Naive thymus-derived CD8-positive, alpha-beta T cell (primary cell): ENCODE measurements at places on chromosomes 5 and 9. TPM values are rescaled to one million over a fixed set of nuclear protein-coding genes. Genes with fewer than 3 reads are reported as not detected.

The SCGB3A2 gene
- not detected for total RNA-seq

The GCNT1 gene
- 3.4 TPM for total RNA-seq

The PTPN3 gene
- total RNA-seq = not detected

The IGFBPL1 gene
- not detected for total RNA-seq

The GZMA gene
- 5.4 TPM for total RNA-seq

The PCDHGA8 gene
- 0.22 TPM for total RNA-seq

GRCh38 chr5:80960531-80961375 is 590 bp downstream of the RASGRF2 start:
- peak; percentile 32 for DNase-seq

DNA sequence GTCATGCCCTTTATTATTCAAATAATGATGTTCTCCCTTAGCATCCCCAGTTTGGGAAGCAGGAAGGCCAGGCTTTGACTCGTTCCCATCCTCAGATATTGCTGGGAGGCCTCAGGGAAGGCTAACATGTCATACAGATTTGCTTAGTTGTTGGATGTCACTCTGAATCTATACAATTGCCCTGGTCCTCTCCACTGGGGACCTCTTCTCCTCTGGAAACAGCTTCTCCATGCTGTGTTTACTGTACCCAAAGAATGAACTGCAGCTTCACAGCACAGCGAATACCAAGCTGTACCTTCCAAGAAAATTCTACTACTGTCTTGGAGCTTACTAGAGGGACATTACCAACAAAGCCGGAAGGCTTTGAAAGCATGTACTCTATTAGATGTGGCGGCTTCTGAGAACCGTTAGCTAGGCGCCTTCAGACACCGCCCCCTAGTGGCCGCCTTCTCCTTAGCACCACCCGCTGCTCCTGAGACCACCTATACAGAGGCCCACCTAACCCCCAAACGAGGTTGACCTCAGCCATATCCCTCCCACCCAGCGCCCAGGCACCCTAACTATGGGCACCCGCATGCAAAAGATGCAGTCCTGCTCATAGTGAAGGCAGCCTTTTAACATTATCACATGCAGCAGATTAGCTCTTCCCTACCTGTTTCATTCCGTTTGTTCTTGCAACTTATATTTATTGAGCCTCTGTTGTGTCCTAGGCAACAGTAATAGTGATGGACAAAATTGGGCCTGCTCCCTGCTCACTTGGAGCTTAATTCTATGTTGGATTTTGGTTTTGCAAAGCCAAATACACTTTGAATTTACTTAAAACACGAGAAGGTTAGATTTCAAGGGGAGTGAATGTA is 34.9 kb upstream of the FOXI1 start:
- DNase-seq = no peak

DNA sequence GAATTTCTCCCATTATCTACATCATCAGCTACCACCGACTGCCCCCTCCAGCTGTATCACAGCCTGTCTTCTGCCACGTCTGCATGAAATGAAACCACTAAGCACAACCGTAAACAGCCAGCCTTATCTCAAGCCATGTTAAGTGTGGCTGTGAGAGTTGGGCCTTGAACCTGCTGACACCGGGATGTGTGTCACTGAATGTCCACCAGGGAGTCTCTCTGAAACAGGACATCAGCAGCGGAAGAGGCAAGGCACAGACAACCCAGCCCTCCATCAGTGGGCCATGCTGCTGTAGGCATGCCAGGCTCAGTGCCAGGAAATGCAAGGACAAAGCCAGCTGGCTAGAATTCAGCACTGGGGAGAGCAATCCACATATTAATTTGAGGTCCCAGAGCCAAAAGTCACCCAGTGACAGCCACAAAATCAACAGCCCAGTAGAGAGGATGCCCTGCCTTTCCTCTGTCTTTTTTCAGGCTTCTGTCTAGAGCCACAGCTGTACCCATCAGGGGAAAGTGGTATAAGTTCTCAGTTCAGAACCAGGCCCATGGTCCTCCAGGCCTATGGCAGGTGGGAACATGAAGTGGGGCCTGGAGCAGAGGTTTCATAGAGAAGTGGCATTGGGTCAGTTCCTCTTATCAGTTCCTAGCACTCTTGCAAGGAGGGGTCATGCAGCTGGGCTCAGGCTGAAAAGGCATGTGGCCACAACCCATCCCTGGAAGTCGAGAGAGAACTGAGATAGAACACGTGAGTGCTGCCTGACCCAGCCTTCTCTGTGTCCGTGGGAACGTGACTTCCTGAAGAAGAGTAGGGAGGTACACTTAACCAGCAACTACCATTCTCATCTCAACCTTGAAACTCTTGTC is 199.4 kb downstream of the ESM1 start:
- no peak for DNase-seq

GRCh38 chr5:136249678-136250266 is 56.8 kb upstream of the SMIM32 start:
- DNase-seq = no peak
